ENCODE measurements at places on chromosomes 4 and X.

GRCh38 chrX:72330131-72330530, 24.4 kb upstream of the CITED1 start:
- no peak for DNase-seq

DNA sequence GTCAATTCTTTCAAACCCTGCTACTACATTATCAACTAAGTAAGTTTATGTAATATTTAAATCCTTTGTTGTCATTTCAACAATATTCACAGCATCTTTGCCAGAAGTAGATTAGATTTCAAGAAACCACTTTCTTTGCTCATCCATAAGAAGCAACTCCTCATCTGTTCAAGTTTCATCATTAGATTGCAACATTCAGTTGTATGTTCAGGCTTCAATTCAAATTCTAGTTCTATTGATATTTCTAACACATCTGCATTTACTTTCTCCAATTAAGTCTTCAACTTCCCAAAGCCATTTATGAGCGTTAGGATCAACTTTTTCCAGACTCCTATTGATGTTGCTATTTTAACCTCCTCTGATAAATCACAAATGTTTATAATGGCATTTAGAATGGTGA, 66.1 kb downstream of the BMP3 start:
- DNase-seq, result no peak

- DNase-seq, result no peak
These were observed 17.5 kb upstream of the RASL11B start for GRCh38 chr4:52844596-52844995.

GRCh38 chr4:116015549-116015948, 902.1 kb upstream of the NDST4 start:
- DNase-seq, result no peak

DNA sequence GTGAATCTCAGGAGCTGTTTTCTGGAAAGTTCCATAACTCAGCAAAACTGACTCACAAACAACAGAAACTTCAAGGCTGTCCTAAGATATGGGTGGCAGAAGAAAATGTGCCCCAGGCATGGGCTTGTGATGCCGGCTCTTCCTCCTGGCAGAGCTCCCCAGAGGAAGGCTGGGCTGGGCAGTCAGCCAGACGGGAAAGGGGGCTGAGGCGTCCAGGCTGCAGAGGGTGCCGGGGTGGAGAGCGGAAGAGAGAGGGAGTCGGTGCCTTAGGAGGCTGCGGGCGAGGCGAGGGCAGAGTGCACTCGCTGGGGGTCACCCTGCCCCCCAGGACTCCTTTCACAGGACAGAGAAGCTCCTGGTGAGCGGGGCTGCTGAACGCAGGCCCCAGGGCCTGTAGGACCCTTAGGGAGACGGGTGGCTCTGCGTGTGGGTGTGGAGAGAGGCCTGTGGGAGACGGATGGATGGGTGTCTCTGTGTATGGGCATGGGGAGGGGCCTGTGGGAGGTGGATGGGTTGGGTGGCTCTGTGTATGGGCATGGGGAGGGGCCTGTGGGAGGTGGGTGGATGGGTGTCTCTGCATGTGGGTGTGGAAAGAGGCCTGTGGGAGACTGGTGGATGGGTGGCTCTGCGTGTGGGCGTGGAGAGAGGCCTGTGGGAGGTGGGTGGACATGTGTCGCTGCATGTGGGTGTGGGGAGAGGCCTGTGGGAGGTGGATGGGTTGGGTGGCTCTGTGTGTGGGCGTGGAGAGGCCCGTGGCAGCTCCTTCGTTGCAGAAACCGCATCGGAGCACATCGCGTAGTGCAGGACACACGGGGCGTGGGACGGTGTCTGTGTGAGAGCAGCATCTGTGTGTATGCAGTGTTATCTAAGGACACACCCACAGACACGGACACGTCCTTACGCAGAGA, 15.9 kb downstream of the PCGF3 start:
- no peak for DNase-seq

DNA sequence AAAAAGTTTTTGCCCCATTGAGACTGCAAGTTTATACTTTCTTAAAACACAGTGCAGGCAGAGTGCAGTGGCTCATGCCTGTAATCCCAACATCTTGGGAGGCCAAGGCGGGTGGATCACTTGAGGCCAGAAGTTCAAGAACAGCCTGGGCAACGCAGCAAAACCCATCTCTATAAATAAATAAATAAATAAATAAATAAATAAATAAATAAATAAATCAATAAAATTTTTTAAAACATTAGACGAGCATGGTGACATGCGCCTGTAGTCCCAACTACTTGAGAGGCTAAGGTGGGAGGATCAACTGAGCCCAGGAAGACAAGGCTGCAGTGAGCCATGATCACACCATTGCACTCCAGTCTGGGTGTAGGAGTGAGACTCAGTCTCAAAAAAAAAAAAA, 213.3 kb downstream of the LRBA start:
- DNase-seq, result no peak

DNA sequence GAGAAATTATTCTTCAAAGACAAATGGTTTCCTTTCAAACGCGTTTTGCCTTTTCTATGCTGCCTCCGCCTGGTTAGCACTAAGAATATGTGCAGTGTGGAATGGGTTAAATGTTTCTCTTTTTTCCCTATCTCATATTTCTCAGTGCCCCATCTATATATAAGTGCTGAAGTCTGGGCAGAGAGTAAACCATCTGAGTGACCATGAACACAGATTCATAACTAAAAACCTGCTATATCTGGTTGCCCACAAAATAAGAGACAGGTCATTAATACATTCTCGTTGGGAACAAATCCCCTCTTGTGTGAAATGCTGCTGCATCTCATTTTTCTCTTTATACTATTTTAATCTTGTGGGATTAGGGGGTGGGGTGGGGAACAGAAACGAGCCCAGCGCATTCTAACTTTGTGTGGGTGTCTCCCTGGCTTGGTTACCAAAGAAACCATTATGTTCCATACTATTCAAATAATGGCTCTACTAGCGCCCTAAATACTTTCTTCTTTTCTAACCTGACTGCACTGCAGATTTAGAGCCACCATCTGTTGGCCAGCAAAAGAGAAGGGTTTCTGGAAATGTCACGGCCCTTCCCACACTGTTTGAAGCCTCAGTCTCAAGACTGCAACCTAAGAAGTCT, 42.2 kb upstream of the PTCHD1 start:
- DNase-seq, result no peak

DNA sequence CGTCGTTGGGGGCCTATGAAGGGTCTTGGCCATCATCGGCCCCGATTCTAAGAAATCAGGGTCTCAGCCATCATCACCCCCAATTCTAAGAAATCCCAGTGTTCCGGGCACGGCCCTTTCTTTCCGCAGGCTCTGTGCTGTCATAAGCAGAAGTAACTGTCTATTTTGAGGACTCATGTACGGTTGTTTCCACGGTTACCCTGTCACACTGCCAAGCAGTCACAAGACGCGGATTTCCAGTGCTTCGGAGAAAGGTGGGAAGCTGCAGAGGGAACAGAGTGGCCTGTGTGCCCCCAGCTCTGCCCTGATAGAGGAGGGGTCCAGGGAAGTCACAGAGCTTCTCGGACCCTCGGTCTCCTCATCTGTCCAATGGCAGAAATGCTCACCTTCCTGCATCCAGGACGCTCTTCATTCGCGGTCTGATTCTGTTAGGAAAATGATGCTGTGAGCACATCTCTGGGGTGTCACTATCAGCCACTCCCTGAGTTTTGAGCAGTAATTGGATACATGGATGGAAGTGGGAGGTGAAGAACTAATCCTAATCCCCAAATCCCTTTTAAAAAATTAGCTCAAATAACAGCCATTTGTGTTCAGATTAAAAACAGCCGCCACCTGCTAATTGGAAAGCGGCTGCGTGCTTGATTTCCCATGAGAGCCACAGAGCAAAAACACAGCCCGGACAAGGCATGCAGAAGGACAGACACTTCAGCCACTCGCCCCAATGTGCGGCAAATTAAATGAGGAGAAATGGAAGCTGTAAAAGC, 73.1 kb downstream of the WFS1 start:
- no peak for DNase-seq

- peak; percentile 16 for DNase-seq
These were observed 155.2 kb upstream of the GALNT7 start for GRCh38 chr4:173013232-173013930.

DNA sequence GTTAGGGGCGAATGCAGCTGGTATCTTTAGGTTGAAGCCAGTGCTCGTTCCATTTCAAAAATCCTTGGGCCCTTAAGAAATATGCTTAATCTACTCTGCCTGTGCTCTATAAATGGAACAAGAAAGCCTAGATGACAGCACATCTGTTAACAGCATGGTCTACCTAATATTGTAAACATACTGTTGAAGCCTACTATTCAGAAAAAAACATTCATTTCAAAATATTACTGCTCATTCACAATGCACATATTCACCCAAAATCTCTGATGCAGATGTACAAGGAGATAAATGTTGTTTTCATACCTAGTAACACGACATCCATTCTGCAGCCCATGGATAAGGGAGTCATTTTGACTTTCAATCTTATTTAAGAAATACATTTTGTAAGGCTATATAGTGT, 106.6 kb downstream of the TBC1D19 start:
- DNase-seq, result no peak

GRCh38 chr4:34170946-34171345, 2073.4 kb downstream of the ARAP2 start:
- no peak for DNase-seq

GRCh38 chr4:94641702-94642560, 115.8 kb upstream of the BMPR1B start:
- no peak for DNase-seq

DNA sequence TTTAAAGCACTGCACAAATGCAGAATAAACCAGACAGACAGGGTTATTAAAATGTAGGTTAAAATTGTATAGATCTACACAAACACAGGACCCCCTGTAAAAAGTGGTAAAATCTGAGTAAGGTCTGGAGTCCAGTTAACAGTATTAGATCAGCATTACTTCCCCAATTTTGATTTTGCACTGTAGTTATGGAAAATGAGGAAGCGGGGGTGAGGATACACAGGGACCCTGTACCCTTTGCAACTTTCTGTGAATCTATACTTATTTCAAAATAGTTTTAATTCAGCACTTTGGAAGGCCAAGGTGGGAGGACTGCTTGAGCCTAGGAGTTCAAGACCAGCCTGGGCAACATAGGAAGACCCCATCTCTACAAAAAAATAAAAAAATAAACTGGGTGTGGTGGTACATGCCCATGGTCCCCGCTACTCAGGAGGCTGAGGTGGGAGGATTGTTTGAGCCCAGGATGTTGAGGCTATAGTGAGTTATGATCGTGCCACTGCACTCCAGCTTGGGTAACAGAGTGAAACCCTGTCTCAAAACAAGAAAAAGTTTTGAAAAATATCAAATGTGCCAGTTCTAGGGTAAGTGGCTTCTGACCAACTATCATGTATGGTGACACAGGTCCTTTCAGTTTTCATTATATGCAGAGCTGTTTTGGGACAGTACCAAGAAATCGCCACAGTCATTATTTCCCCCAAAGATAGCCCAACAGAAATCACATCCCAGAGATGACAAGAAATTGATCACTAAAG, 17.7 kb downstream of the SEL1L3 start:
- no peak for DNase-seq

DNA sequence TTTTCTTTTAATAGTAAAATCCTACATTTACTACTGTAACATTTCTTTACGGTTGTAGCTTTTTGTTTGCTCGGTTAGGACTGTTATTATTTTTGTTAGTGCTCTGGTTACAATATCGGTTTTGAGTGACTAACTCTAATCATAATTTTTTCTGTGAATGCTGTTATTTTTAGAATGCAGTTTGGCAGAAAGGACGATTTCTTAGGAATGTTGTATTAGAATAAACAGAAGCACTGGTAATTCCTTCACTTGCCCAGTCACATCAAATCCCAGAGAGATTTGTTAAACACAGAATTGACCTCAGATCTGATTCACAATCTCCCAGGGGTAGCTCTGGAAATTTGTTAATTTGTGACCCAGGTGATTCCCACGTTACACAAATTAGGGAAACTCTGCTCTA, 21.7 kb downstream of the DDIT4L start:
- DNase-seq, result no peak

GRCh38 chr4:125313989-125314667, 627 bp upstream of the FAT4 start:
- DNase-seq, result no peak

GRCh38 chr4:123198706-123199105, 197.9 kb upstream of the SPRY1 start:
- DNase-seq, result no peak

GRCh38 chrX:18643243-18643642, 28.7 kb downstream of the RS1 start:
- DNase-seq, result no peak

GRCh38 chr4:176792326-176793059, at the start of gene VEGFC:
VEGFC (minus strand) TSS chr4:176792922; CDS start chr4:176792311, 611 bp downstream.
- no peak for DNase-seq

- no peak for DNase-seq
These were observed 738.6 kb downstream of the PCDH7 start for GRCh38 chr4:31458813-31459212.

DNA sequence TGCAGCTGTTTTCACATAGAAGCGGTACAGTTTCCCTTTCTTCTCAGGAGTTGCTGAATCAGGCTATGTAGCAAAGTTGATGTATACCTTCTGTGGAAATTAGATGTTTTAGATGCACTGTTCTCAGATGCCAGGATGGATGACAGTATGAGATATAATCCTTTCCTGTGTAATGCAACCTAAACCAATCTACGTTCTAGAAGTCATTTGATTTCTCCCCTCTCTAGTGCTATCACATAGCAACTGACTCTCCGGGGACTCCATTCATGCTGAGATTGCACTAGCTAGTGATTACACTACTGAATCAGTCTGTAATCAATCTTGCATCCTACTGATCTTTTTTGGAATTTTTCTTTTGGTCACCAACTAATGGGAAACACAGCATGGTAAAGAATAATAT, 1881.7 kb downstream of the PCDH7 start:
- DNase-seq, result no peak

- DNase-seq, result no peak
These were observed 43.1 kb upstream of the FGF2 start for GRCh38 chr4:122783301-122784215.

GRCh38 chr4:7473081-7473480, 38.4 kb upstream of the PSAPL1 start:
- no peak for DNase-seq

GRCh38 chr4:2330091-2331042, 68.5 kb upstream of the MXD4 start:
- no peak for DNase-seq

DNA sequence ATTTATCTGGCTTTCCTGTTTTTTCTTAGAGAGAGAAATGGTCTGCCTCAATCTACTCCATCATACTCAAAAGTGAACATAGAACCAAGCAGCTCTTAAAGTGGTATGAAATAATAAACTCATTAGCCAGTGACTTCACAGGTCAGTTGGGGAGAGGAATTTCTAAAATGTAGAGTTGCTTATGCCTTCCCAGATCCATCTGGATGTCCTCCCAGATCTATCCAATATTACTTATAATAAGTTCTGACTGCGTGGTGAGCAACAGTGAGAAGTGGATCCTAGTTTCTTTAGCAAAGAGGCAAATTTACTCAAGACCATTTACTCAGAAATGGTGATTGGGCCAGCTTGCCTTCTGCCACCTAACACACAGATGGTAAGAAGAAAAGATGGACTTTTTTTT, 748.0 kb downstream of the PCDH18 start:
- DNase-seq, result no peak

- DNase-seq, result peak; percentile 20
These were observed 25.4 kb upstream of the SLAIN2 start for GRCh38 chr4:48315728-48316630.

GRCh38 chr4:109629775-109630174, 69.7 kb downstream of the MCUB start:
- DNase-seq, result no peak

All from activated CD4-positive, alpha-beta T cell treated with anti-CD3 and anti-CD28 coated beads, Interleukin-2, amount 50 U/mL, for 24 hours (primary cell).